ENCODE measurements at places on chromosomes 3 and 15. TPM values are rescaled to one million over a fixed set of nuclear protein-coding genes. Genes with fewer than 3 reads are reported as not detected.

The THAP10 gene
- 0.27 TPM for total RNA-seq

The PRRT3 gene
- total RNA-seq, result 8.3 TPM

The ITPKA gene
- 0.55 TPM for total RNA-seq

The CPLX3 gene
- not detected for total RNA-seq

The ADAMTS7 gene
- total RNA-seq, result 0.23 TPM
